SK-N-MC (cell line): ENCODE measurements at places on chromosomes 3 and 15.

- no peak for DNase-seq
Observed at GRCh38 chr15:48059791-48060190, 61.0 kb upstream of the SLC24A5 start.

DNA sequence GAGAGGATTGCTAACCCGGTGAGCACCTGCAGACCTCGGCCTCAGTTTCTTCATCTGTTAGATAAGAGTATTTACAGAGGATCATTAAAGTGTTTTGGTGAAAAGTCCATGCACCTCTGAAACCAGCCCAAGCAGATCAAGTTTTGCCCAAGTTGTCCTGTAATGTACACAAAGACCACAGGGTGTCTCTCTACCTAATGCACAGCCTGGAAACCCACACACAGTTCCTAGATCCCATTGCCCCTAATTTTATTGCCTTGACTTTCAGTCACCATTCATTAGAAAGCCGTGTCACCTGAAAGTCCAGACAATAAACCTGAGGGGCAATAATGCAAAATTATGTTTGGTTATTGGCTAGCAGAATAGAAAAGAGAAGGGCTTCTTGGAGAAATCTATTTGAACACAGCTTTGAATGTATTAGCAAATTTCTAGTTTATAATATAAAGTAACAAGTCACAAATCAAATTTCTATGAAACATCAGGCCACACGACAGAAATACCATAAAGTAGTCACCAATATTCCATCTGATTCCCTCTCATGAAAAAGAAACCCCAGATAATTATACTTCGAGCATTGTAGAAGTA is 161.3 kb upstream of the SLC2A2 start:
- DNase-seq: no peak

DNA sequence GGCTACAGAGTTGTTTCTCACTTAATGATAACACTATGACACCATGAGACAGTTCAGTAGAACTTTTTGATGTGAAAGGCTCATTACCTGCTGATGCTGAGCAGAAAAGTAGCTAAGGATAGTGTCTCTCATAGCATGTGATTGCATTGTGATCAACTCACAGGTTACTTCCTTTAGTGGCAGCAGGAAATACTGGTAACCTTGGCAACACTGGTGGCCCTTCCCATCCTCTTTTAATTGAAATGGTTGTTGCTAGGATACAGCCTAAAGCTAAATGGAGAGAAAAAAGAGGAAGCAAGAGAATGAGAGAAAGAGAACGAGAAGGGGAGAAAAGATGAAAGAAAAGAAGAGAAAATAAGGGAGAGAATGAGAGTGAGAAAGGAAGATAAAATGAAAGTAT is 204.7 kb upstream of the GAP43 start:
- no peak for DNase-seq

- DNase-seq: no peak
Observed at GRCh38 chr3:23829242-23829934, 23.6 kb downstream of the UBE2E1 start.
